BJ (cell line): ENCODE measurements at places on chromosomes 7 and 10.

- DNase-seq: peak; percentile 10
Observed at GRCh38 chr7:92973974-92974373, 137.6 kb upstream of the CDK6 start.

GRCh38 chr7:7970237-7970530, 1.6 kb downstream of the GLCCI1 start:
- DNase-seq: no peak

DNA sequence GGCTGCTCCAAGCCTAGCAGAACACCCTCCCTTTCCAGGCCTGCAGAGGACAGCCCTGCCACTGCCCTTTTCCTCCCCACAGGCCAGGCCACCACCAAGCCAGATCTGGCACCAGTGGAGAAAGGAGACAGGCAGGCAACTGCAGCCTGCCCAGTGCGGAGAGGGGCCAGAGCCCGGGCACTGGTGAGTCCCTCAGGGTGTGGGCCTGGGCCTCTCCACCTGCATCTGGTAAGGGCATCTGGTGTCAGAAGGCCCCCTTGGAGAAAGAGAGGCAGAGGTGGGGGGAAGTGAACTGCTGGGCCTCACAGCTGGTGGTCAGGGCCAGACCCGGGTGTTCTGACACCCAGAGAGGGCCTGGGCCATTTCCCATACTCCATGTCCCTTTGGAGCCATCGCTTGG, 27.9 kb downstream of the ZNF783 start:
- no peak for DNase-seq

DNA sequence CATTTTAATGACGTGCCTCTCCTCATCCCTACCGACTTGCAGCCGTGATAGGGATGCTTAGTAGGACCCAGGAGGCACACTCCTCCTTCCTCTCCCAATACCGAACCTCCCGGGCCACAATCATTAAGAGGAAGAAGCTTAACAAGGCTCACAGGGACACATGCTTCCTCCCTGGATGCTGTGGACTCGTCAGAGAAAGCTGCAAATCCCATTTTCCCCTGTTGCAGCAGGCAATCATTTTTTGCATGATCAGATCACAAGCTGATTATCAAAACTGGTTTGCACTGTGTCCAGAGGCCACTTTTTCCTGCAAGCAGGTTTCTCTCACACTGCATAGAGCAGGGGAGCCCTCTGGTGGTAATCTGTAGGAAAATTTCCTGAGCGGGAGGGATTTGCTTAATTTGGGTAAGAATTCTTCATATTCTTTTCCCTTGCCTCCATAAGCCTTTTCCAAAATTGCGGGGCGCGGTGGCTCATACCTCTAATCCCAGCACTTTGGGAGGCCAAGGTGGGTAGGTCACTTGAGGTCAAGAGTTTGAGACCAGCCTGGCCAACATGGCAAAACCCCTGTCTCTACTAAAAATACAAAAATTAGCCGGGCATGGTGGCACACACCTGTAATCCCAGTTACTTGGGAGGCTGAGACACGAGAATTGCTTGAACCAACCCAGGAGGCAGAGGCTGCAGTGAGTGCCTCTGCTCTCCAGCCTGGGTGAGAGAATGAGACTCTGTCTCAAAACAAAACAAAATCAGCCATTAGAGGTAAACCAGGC, 16.1 kb upstream of the LAMB4 start:
- DNase-seq: peak; percentile 35

GRCh38 chr7:4097001-4097609, 585.0 kb upstream of the FOXK1 start:
- no peak for DNase-seq

DNA sequence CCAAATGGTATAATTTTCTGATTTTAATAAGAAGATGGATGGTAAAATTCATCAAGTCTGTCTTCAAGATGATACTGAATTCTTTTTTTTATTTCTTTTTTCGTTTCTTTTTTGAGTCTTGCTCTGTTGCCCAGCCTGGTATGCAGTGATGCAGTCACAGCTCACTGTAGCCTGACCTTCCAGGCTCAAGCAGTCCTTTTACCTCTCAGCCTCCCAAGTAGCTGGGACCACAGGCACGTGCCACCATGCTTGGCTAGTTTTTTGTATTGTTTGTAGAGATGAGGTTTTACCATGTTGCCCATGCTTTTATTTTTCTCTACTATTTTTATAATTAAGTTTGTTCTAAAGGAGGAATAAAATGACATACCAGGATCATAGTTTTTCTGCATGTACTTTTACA, 52.1 kb upstream of the HELLS start:
- DNase-seq: no peak

GRCh38 chr10:93072713-93073538, 767 bp upstream of the CYP26A1 start:
- DNase-seq: no peak

DNA sequence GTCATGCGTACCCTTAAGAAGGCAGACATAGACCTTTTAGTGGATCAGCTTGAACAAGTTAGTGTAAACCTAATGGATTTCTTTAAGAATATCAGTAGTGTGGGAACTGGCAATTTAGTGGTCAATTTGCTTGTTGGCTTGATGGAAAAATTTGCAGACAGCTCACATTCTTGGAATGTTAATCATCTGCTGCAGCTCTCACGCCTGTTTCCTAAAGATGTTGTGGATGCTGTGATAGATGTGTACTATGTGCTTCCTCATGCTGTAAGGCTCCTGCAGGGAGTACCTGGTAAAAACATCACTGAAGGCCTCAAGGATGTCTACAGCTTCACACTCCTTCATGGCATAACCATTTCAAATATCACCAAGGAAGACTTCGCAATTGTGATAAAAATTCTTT, 103.4 kb downstream of the ABCA13 start:
- no peak for DNase-seq

DNA sequence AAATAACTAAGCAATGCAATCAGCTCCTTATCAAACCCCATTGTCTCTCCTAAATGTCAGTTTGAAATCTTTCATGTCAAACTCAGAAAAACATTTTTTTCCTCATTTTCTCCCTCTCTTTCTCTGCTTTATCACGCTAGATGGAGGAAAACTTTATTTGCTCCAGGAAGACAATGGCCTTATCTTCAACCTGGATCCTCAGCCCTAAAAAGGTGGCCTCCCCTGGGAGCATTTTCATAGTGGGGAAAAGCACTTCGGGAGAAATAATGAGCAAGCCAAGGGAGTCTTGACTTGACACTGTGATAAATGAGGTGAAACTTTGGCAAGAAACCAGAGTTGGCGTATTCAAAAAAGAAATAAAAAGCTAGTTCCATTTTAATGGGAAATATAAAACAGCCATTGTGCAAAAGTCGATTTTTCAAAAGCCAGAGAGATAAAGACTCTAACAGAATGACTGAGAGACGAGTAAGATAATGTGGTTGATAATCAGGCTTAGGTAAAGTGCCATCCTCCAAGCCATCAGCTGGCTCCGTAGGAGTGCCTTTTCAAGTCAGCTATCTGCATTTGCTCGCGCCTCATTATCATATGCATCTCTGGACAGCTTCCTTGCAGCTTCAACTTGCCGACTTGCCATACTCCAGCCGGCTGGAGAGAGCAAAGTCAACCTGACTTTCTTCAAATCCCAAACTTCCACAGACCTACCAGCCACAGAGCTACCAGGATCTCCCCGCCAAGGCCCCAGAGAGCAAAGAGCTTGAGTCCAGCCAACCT, 19.9 kb downstream of the HABP2 start:
- no peak for DNase-seq

- DNase-seq: no peak
Observed at GRCh38 chr7:49403844-49404243, 369.6 kb upstream of the VWC2 start.

- no peak for DNase-seq
Observed at GRCh38 chr7:112108981-112109380, 97.2 kb downstream of the DOCK4 start.

DNA sequence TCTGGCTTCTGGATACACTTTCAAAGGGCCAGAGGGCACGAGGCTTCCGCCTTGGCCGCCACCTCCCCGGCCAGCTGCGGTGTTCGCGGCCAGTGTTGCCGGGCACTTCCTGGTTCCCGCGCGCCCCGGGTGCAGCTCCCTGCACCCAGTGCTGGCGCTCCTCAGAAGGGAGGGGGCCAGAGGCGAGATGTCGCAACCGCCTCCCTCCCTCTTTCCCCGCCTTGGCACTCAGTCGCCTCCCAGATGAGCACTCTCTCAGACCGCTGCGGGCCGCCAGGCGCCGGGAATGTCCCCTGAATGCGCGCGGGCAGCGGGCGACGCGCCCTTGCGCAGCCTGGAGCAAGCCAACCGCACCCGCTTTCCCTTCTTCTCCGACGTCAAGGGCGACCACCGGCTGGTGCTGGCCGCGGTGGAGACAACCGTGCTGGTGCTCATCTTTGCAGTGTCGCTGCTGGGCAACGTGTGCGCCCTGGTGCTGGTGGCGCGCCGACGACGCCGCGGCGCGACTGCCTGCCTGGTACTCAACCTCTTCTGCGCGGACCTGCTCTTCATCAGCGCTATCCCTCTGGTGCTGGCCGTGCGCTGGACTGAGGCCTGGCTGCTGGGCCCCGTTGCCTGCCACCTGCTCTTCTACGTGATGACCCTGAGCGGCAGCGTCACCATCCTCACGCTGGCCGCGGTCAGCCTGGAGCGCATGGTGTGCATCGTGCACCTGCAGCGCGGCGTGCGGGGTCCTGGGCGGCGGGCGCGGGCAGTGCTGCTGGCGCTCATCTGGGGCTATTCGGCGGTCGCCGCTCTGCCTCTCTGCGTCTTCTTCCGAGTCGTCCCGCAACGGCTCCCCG, at the start of gene FFAR4:
Gene FFAR4 (plus strand): TSS at position 231 of the 842 bp plus-strand sequence. CDS start 56 bp downstream, at position 287.
- no peak for DNase-seq

DNA sequence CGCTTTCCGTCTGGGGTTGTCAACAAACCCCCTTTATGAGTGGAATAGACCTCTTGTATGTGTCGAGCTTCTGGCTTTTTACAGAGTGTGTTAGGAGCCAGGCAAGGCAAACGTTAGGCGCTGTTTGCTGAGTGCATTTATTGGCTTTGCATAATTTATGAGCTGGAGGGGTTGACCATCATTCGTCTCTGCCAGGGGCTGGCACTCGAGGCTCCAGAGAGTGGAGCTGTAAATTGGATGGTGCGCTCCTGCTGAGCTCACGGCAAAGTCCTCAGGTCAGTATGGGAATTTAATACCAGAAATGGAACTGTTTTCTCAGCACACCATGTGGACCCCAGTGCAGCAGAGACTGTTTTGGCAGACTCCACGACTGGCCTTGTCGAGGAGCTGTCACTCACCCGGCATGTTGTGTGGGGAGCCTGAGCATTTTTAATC, 699.4 kb upstream of the GALNT17 start:
- no peak for DNase-seq

DNA sequence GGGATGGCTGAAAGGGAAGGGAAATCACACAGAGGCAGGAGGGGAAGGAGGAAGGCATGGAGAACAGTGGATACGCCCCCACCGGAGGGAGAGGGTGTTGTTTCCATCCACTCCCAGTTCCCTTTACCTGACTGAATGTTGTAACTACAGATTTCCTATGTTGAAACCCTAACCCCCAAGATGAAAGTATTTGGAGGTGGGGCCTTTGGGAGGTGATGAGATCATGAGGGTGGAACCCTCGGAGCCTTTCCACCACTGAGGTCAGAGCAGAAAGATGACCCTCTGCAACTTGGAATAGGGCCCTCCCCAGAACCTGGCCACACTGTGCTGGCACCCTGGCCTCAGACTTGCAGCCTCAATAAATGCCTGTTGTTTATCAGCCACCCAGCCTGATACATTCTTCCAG, 48.6 kb upstream of the CNPY1 start:
- no peak for DNase-seq

GRCh38 chr7:2138146-2138765, 94.5 kb downstream of the MAD1L1 start:
- DNase-seq: no peak

- DNase-seq: peak; percentile 82
Observed at GRCh38 chr10:52353960-52354394, 39.9 kb downstream of the DKK1 start.

DNA sequence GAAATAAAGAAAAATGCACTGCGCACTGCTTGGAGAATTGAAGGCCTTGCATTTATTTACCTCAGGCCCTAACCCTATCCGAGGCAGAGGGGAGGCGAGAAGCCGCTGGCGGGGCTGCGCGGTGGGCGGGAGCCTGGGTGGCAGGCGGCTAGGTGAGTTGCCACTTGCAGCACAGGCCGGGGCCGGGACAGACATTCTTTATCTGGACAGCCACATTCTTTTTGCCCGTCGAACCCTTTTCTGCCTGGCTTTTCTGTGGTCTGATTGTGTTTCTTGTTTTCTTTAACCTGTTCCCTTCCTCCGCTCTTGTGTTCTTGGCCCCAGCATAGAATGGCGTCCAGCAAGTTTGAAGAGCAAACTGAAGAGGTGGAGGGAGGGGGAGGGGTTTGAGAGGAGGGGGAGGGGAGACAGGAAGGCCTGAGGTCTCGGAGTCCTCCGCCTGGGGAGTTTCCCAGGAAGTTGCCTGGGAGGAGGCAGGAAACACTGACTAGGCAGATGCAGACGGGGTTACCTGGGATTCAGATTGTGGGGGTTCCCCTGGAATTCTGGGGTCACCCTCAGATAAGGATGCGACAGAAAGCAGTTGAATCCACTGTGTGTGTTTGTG, 5.1 kb downstream of the SHH start:
- no peak for DNase-seq

- no peak for DNase-seq
Observed at GRCh38 chr7:90178679-90179278, 24.5 kb downstream of the STEAP1 start.

GRCh38 chr10:44195112-44196007, 189.5 kb downstream of the CXCL12 start:
- DNase-seq: peak; percentile 87

GRCh38 chr10:32197423-32197822, 141.2 kb upstream of the KIF5B start:
- no peak for DNase-seq

- DNase-seq: peak; percentile 68
Observed at GRCh38 chr10:71234970-71235685, 22.8 kb downstream of the UNC5B start.

DNA sequence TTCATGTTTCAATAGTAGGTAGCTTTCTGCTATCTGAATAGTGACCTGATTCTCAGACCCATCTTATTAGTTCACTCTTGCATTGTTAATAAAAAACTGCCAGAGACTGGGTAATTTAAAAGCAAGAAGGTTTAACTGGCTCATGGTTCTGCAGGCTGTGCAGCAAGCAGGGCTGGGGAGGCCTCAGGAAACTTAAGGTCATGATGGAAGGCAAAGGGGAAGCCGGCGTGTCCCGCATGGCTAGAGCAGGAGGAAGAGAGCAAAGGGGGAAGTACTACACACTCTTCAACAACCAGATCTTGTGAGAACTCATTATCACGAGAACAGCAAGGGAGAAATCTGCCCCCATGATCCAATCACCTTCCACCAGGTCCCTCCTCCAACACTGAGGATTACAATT, 185.2 kb upstream of the PITRM1 start:
- DNase-seq: no peak
